ENCODE measurements at places on chromosomes 5 and 9.
A peak's percentile ranks its signal among the peaks of the same experiment; 100 is the strongest.

DNA sequence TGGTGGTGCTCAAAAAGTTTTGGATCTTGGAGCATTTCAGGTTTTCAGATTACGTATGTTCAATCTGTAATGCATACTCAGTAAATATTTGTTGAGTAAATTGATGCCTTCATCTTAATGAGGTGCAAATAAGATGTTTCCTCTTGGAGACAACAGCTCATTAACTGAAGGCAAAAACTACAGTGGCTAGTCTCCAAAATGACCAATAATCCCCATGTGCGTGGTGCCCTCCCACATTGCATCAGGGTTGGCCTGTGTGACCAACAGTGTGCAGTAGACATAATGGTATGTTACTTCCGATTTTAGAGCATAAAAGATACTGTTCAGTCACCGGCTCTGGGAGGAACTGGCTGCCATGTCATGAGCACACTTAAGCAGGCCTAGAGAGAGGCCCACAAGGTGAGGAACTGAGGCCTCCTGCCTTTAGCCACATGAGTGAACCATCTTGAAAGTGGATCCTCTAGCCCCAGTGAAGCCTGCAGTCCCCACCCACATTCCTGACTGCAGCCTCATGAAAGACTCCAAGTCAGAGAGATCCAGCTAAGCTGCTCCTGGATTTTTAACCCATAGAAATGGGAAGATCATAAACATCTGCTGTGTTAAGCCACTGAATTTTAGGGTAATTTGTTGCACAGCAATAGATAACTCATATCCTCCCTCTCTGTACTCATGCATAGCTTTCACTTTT lies 55.7 kb downstream of the LIFR start:
- DNase-seq: no peak

DNA sequence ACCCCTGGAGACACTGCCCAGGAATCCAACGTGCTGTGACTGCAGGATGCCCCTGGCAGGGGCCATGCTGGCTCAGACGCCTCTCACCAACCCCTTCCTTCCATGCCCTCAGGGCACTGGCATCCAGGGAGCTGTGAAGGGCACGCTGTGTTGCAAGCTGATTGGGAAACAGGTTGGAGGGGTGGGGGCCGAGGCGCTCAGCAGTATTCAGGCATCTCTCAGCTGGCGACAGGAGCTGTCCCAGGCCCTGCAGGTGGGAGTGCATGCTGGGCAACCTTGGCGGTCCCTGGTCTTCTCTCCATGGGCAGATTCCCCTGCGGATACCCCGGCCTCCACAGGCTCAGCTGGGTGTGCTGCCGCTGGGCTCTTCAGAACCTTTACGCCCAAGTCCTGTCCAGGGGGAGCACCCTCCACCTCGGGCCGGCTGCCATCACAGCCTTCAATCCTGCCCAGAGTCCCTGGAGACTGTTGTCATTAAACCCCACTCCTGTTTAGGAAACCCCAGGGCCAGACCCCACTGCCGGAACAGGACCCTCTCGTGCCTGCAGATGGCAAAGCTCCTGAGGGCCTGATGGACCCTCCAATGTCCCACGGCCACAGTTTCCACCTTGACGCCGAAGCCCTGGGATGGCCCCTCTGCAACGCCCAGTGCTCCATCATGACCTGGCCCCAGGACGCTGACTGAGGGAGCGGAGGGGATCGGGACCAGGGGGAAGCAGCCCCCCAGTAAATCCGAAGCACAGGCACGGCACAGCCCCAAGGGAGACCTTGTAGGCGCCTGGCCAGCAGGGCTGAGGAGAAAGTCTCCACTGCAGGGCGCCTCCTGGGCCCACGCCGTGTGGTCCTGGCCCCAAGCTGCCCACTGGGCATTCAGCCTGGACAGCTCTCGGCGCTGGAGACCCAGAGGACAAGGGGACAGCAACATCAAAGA lies 9.3 kb downstream of the TPPP start:
- no peak for DNase-seq

GRCh38 chr5:32583582-32584232 lies 1.6 kb upstream of the SUB1 start:
- no peak for DNase-seq

DNA sequence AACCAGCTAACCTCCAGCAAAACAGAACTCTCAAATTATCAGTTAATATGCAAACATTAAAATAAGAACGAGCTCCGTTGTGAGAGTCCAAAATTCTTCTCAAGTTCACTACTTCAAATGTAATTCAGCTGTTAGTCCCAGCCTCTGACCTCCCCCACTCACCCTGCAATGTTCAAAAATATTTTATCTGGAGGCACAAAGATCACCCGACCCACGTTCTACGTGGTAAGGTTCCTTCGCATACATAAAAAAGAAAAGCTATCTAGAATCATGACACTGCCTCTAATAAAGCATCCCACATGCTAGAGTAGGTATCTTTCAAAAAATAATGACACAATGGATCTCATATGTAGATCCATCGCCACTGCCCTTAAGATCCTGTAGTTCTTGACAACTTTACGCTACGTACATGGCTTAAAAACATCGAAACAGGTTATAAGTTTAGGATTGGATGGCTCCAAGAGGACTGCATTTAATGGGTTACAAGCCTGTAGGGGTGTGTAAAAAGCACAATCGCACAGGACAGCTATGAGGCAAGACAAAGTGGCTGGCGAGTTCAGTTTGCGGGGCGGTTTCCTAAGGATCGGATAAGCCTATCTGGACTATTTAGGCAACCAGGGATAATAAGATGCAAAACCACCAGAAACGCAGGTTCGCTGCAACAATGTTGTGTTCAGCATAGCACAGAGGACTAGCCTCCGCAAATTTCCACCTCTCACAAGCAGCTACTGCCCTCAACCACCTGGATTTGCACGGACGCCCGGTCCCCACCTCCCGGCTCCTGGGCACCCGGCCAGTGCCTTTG lies 969 bp downstream of the CLK4 start:
- no peak for DNase-seq

GRCh38 chr5:123610665-123611405 lies 98.9 kb downstream of the CSNK1G3 start:
- DNase-seq: peak; percentile 55

GRCh38 chr5:72154076-72154756 lies 46.9 kb downstream of the MAP1B start:
- no peak for DNase-seq

- DNase-seq: no peak
Observed at GRCh38 chr5:1357946-1358725, 13.2 kb upstream of the CLPTM1L start.

DNA sequence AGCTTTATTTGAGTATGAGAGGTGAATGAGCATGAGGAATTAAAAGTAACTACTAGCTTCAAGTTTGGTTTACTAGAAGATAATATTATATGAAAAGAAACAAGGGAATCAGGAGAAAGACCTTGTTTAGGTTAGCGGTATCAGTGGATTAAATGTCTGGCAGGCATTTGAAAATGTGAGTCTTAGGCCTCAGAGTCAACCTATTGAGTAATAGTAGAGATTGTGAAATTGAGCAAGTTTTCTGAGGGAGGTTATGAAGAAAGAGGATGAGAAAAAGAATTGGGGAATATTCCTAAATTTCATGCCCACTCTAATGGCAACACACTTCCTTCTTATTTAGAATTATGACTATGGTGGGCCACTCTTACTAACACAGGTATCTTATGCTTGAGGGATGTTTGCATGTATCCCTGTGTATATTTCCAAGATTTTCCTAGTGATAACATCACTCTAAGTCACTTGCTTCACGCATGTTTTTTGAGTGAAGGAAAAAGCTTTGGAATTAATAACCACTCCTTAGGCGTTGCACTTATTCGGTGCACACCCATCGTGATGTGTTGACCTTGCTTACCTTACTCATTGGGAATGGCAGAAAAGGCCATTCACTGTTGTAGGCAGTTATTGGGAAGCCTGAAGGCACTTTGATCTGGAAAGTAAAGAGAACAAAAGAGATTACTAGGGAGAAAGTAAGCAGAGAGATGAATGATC lies 8.2 kb upstream of the ELL2 start:
- DNase-seq: no peak

DNA sequence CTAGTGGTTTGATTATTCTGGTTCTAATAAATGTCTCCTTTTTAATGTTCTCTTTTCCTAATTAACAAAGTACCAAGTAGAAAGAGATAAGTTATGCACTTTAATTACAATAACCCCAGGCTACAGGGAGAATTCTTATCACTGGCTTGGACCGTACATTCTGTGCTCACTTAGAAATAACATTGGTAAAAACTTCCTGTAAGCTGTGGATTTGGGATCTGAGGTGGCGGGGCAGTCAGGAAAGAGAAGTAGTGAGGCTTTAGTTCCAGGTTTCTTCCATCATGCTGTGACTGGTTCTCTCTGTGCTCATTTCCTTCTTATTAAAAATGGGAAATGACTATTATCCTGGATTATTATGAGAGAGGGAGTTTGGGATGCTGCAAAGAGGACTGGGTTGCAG lies 142.0 kb downstream of the EGFLAM start:
- DNase-seq: no peak

GRCh38 chr9:134301387-134302129 lies 24.7 kb upstream of the RXRA start:
- no peak for DNase-seq

- no peak for DNase-seq
Observed at GRCh38 chr9:90960941-90961340, 159.3 kb downstream of the SYK start.

DNA sequence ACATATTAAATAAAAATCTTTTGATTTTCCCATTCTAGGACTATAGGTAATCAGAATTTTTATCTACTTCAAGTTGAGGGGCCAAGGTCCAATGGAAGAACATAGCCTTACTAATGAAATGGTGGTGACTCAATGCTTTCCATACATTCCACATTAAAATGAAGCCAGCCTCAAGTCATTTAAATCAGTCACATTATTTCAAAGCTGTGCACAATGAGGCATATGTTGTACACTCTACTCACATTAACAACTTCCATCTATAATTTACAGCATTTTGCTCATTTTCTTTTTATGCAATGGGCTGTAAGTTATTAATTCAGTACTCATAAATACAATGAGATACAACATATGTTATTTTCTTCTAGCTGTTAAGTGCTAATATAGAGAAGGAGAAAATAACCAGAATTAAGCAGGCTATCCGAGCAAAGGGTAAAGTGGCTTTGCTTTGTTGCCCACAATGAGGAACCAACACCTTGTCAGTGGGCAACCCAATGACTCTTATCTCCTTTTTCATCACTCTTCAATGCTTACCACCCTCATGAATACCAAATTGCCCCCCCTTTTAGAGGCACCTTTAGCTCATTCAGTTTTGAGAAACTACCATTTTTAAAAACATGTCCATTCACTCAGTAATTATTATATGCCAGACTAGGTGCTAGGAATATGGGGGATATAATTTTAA lies 52.4 kb downstream of the TTLL11 start:
- no peak for DNase-seq

DNA sequence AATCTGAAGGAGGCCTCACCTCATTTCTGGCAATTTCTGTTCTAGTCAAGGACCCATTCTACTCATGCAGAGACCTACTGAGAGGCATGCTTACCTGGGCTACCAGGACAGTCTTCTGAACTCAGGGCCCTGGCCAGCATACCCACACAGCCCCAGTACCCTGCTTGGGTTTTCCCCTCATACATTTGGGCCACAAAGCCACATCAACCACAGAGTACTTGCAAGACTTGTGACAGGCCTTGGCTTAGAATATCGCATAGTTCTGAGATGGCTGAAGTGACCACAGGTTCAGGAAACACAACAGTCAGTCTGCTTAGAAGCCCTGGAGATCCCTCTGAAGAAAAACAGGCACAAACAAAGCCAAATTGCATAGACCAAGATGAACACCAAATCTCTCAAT lies 758.8 kb upstream of the CDH9 start:
- no peak for DNase-seq

GRCh38 chr9:4084435-4084818 lies 215.4 kb downstream of the GLIS3 start:
- DNase-seq: no peak

GRCh38 chr9:98961513-98962180 lies 17.9 kb downstream of the COL15A1 start:
- no peak for DNase-seq

DNA sequence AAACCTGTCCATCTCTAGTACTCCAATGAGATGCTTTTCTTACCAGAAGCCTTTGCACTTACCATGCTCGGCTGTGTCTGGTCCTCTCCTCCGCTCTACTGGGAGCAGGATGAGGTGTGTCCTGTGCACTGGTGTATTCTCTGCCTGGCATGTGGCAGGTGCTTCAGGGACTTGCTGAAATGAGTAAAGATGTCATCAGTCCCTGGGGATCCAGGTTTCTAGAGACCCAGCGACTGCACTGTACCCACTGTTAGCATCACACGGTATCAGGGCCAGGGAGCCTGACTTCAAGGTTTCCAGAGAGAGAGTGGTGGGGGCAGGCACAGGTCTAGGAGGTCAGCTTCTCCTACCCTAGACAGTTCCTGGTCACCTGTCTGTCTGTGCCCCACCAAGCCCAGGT lies 10.5 kb downstream of the PTTG1 start:
- DNase-seq: no peak

DNA sequence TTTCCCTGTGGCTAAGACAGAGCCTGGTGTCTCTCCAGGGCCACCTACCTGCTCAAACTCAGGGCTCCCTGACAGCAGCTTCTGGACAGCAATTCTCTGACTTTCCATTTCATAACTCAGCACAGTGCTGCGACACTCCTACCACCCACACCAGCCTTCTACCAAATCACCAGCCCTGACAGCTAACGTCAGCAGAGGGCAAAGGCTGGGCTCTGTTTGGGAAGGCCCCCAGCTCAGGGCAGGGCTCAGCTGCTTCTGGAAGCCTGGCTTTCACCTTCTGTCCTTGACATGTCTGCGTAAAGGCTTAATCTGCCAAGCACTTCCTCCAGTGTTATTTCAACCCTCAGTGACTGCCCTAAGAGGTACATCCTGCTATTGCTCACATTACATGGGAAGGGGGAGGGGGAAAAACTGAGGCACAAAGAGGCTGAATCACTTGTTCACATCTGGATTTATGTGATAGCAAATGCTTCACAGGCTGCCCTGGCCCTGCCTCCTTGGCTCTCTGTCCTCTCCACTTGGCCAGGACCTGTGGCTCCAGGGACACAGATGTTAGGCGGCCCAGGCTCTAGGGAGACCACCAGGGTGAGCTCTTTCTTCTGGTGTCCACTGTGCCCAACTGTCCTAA lies 102.5 kb upstream of the PANK3 start:
- no peak for DNase-seq

DNA sequence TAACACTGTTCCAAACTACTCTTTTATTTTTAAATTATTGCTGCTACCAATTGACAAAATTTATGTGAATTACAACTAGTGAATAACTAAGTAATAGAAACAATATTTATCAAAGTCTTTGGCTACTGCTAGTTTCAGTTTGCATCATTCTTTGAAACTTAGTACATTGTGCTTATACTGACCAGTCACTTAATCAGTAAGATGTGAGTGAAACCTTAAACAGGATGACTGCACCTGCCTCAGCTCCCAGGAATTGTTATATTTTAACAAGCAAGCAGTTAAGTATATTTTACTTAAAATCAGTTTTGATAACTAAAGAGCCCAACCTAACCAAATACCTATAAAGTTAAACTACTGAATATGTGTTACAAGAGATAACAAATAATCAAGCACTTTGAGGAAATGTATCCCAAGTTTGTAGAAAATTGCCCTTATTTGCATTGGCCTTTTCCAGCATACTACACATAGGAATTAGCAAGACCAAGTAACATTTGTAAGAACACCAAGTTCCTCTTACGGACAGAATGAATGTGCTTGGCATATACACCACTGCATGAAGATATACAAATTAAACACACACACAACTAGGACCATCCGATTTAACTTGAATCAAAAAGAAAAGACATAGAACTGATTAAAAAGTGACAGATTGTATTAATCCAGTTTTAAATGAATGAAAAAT lies 545.5 kb upstream of the DAB2 start:
- DNase-seq: no peak

All from Panc1 (cell line).